ENCODE measurements at places on chromosomes 3 and 15. TPM values are rescaled to one million over a fixed set of nuclear protein-coding genes. Genes with fewer than 3 reads are reported as not detected.

GRCh38 chr3:78529601-78530000 lies 1238.2 kb downstream of the ROBO1 start:
- DNase-seq: no peak

DNA sequence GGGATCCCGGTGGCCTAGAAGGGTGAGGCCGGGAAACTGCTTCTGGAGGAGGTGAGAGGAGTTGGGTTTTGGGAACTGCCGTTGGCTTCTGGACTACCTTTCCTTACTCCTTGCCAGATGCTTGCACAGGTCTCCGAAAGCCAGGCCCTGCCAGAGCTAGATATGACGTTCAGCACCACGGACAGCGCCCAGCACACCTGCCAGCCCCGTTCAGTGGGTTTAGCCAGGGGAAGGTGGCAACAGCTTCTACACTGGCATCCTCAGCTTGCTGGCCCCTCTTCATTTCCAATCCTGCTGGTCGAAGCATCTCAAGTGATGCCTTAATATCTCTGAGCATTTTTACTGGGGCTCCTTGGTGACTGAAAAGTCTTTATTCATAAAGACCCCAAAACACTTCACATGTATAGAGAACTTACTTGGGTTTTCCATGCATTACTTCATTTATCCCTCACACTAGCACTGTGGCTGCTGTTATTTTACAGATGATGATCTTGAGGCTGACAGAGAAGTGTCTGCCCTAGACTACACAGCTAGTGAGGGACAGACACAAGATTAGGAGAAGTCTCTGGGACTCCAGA lies 21.9 kb downstream of the HCN4 start:
- DNase-seq: peak; percentile 73

APOD gene
- total RNA-seq: not detected

DNA sequence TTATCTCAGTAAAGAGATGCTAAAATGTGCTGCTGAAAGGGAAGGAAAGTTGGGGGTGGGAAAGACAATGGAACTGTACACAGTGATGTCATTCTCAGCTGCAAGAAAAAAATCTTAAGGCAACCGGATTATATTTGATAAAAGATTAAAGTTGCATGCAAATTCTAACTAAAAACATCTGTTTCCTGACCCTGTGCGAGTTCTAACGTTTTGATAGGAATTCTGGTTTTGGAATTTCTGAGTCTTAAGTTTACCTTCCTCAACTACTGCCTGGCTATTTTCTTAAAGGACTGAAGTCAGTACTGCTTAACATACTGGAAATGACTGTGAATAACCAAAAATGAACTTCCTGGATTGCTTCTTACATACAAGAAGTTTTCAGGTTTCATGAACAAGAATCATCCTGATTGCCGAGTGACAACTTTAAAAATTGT lies 115.5 kb downstream of the SLC25A26 start:
- DNase-seq: no peak

- no peak for DNase-seq
Measured at GRCh38 chr3:115580566-115580965, 42.7 kb upstream of the GAP43 start.

- DNase-seq: no peak
Measured at GRCh38 chr15:37034835-37035748, 65.3 kb downstream of the MEIS2 start.

CHRNA3 gene
- not detected for total RNA-seq

ZNF502 gene
- total RNA-seq: 0.86 TPM

RASGRF1 gene
- total RNA-seq: not detected

- DNase-seq: no peak
Measured at GRCh38 chr3:69665026-69665737, 74.1 kb upstream of the MITF start.

DNA sequence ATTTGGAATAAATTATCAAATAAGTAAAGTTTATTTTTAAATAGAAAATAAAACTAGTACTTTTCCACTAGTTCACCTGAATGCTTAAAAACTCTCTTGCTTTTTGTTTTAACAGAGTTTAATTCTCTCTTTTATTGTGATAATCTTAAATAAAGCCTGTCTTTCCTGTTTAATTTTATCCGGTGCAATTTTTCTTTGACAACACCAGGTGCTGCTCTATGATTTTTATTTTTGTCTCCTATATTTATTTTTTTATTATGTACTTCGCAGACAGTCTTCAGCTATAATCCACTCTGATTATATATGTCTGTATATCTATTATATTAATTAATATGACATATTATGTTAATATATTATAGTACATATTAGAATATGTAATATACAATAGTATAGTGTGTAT lies 1293.0 kb upstream of the EPHA6 start:
- no peak for DNase-seq

DNA sequence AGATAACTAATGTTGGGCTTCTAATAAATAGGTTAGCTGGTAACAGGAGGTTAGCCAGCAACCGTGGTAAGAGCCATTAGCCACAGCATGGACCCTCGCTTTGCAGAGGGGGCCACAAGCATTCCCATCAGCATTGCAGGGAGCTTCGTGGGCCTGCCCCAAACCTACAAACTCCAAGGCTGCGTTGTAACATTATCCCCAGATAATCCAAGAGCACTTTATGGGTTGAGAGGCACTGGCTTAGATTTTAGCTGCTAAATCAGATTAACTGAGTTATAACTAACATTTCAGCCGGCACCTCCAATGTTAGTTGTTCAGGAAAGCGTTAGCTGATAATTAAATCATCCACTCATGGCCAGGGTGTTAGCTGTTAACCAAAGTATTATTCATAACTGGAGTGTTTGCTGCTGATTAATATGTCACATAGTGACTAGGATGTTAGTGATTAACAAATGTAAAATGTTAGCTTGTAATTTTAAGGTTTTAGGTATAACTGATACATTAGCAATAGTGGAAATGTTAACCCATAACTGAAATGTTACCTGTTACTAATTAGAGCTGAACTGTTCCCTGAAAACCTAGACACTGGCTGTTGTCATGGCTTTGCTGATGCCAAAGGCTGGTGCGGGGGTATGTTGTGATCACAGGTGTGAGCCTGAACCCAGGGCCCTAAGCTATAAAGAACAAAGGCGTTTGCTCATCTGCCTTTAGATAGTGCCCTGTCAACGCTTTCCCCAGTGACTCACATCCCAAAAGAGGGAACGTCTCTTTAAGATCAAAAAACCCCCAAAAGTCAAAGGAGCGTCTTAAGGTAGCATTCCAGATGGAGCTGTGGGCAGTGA lies 56.2 kb downstream of the SLC6A6 start:
- DNase-seq: no peak

DNA sequence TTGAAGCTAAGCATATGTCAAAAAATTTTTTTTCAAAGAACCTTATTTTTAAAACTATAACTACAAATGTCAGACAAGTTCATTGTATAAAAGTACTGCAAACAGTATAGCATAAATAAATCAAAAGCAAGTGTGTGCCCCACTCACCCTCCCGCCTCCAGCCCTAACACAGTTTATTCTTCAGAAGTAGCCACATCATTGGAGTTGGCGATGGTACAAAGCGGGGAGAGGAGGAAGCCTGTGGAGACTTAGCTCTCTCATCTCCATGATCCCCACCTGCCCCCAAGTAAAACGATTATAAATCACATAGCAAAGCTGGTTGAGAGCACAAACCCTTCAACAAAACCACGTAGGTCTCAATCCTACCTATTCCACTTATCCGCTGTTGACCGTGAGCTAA lies 33.6 kb downstream of the FOXP1 start:
- no peak for DNase-seq

RAB6B gene
- total RNA-seq: 4.5 TPM

DNA sequence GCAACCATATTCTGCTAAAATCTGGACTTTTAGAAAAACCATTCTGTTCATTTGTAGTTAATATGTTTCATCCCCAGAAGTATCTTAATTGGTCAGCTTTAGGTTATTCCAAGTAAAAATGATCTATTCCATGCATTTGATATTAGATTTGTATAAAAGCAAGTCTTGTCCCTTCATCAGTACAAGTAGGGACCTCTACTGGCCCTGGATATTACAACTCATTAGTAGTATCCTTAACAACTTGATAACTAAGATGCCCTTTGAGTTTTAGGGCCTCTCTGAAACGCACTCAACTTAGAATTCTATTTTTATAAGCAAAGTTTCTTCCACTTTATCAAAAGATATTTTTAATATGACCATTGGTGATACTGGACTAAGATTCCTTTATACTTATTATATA lies 25.3 kb upstream of the SELENOT start:
- DNase-seq: no peak

DNA sequence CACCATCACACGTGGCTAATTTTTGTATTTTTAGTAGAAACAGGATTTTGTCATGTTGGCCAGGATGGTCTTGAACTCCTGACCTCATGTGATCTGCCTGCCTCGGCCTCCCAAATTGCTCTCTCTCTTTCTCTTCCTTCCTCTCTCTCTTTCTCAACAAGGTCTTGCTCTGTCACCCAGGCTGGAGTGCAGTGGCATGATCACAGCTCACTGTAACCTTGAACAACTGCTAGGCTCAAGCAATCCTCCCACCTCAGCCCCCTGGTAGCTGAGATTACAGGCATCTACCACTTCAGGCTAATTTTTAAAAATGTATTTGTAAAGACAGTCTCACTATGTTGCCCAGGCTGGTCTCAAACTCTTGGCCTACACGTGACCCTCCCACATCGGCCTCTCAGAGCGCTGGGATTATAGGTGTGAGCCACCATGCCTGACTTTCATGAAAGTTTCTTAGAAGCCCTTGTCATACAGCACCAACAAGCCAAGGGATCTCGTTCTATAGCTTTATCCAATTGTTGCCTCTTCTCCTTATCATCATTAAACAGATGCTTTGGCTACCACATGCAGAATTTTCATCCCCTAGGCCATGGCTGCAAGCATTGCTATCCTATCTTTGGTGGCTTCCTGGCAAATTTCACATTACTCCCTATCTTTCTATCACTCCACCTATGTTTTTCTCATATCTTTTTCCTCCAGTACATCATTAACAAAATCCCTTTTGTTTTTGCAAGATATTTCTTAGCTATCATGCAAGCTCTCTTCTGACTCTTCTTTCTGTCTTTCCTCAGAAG lies 5.7 kb downstream of the CCDC32 start:
- no peak for DNase-seq

GRCh38 chr15:87961851-87962420 lies 294.6 kb downstream of the NTRK3 start:
- no peak for DNase-seq

DNA sequence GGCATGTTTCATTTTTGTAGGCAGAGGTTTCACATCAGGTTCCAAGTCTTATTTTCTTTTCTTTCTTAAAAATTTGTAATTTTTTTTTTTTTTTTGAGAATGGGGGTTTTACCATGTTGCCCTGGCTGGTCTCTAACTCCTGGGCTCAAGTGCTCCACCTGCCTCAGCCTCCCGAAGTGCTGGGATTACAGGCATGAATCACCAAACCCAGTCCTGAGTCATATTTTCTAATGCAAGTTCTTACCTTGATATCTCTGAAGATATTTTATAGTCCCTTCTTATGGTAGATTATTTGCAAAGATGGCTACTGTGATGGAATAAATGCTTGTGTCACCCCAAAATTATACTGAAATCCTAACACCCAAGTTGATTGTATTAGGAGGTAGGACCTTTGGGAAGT lies 63.8 kb downstream of the SLC9A9 start:
- no peak for DNase-seq

- no peak for DNase-seq
Measured at GRCh38 chr15:56207092-56207491, 36.6 kb downstream of the RFX7 start.

DNA sequence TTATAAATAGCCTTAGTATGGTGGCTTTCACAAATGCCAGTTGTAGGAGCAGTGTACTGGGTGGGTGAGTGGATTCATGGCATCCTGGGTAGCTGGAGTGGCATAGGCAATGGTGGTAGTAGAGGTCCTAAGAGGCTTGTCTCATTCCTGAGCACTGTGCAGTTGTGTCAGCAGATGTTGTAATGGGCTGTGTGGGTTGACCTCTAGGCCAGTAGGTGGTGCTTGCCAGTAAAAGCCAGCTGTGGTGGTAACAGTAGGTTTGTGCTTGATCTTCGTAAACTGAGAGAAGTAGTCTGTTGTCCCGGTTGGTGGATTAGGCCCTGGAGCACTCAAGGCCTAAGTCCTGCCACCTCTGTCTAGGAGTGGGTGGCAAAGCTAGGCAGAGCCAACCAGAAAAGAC lies 149.7 kb upstream of the SUCLG2 start:
- no peak for DNase-seq

GNL3 gene
- 66.8 TPM for total RNA-seq

GRCh38 chr3:10563396-10563795 lies 58.0 kb upstream of the ATP2B2 start:
- DNase-seq: no peak

DNA sequence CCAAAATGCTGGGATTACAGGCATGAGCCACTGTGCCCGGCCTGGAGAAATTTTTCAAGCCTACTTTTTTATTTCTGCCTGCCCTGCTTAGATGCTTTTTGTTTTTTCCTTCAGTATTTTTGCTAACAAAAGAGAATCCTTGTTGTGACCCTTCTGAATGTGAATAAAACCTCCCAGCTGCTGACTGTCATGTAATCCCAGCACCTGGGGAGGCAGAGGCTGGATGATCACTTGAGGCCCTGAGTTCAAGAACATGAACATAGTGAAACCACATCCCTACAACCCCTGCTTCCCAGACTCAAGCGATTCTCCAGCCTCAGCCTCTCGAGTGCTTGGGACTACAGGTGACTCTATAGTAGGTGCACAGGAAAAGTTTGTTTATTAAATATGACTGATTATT lies 84.9 kb downstream of the SOX2 start:
- DNase-seq: no peak

FBXO40 gene
- total RNA-seq: not detected

USP8 gene
- 59.9 TPM for total RNA-seq

DNA sequence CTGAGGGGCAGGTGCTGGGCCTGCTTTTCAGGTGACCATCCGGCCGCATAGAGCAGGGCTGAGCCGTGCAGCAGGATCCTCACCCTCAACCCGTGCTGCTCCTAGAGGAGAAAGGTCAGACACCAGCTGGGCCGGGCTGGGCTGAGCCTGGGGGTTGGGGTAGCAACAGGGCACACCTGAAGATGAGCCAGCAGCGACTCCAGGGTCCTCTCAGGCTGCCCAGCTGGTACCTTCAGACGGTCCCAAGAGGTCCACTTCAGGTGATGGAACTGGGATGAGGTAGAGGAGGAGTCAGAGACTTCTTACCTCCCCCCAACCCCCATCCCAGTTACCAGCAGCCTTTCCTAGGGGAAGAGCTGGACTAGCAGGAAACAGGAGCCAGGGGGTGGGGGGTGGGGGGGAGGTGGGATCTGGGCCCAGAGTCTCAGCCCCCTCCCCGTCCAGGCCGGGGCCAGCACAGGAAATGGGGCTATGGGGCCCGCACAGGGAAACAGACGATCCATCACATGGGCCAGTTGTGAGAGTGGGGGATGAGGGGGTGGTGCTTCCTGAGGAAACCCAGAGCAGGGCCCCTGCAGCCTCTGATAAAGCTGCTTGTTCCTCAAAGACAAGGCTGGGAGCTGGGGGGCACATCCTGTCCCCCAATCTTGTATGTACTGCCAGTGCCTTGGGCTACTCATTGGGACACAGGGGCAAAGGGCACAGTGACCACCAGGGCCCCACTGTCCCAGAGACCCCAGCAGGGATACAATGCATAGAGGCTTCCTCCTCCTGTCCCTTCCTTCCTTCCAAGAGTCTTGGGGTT lies 3.0 kb downstream of the INKA1 start:
- no peak for DNase-seq

GRCh38 chr3:172938788-172939187 lies 188.3 kb downstream of the ECT2 start:
- DNase-seq: no peak

- no peak for DNase-seq
Measured at GRCh38 chr15:91897585-91898372, 44.3 kb downstream of the SLCO3A1 start.

MAGEL2 gene
- not detected for total RNA-seq

Data from activated CD4-positive, alpha-beta memory T cell treated with anti-CD3 and anti-CD28 coated beads, Interleukin-2, amount 10 ng/mL, durations not matched to agents 7 days and 5 days (primary cell).